ENCODE measurements at places on chromosomes 3 and 15. TPM values are rescaled to one million over a fixed set of nuclear protein-coding genes. Genes with fewer than 3 reads are reported as not detected.

DNA sequence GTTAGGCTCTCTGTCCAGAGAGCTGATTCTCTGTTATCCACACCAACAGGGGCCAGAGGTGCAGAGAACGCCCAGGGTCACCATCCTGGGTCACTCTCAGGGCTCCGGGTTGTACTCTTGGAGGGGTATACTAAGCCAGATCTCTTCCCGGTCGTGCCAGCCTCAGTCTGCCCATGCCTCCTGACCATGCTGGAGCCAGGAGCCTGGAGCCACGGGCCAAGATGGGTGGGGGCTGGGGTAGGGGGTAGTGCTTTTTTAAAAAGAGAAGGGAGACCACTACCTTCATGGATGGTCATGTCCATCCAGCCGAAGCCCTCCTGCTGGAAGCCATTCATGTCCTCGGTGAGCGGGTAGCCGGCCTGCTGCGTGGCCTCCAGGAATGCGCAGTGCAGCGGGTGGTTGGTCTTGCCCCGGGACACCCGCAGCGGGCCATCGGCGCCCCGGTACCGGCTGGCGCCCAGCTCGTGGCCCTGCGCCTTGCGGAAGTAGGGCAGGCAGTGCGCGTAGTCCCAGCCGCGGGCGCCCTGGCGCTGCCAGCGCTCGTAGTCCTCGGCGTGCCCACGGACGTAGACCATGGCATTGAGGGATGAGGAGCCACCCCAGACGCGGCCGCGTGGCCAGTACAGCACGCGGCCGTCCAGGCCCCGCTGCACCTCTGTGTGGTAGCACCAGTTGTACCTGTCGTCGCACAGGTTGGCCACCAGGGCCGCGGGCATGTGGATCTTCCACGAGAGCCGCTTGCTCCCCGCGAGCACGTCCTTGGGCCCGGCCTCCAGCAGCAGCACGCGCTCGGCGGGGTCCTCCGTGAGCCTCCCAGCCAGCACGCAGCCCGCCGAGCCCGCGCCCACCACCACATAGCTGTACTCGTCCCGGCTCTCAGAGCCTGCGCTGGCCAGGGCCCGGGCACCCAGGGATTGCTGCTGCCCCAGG is 22.9 kb downstream of the CHDH start:
- DNase-seq: no peak

- DNase-seq: no peak
Measured at GRCh38 chr3:166580561-166580960, 743.3 kb upstream of the BCHE start.

DNA sequence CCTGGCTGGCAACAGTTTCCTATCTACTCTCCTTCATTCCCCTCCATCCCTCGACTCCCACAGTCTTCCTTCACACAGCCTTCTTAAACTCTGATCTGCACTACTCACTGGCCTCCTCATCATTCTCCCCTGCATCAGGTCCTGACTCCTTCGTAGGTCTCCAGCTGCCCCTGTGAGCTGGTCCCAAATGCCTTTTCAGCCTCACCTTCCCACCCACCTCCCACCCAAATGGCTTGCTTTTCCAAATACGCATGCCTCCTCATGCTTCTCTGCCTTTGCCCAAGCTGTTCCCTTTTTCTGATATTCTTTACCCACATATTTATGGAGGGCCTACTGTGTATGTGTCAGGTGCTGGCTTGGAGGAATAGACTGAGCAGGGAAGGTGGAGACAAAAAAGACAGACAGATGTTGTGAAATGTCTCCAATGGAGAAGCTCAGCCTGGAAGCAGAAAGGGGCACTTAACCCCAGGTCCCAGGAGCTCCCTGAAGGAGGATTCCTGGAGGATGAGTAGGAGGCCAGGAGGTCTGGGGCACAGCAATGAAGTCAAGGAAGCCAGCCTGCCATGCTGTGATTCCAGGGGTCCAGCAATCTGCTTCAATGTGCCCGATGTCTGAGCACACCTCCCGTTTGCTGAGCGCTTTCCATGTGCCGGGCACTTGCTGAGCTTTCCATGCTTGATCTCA is 252.2 kb downstream of the SHQ1 start:
- no peak for DNase-seq

GRCh38 chr3:46923559-46924350 is 46.2 kb downstream of the PTH1R start:
- no peak for DNase-seq

DNA sequence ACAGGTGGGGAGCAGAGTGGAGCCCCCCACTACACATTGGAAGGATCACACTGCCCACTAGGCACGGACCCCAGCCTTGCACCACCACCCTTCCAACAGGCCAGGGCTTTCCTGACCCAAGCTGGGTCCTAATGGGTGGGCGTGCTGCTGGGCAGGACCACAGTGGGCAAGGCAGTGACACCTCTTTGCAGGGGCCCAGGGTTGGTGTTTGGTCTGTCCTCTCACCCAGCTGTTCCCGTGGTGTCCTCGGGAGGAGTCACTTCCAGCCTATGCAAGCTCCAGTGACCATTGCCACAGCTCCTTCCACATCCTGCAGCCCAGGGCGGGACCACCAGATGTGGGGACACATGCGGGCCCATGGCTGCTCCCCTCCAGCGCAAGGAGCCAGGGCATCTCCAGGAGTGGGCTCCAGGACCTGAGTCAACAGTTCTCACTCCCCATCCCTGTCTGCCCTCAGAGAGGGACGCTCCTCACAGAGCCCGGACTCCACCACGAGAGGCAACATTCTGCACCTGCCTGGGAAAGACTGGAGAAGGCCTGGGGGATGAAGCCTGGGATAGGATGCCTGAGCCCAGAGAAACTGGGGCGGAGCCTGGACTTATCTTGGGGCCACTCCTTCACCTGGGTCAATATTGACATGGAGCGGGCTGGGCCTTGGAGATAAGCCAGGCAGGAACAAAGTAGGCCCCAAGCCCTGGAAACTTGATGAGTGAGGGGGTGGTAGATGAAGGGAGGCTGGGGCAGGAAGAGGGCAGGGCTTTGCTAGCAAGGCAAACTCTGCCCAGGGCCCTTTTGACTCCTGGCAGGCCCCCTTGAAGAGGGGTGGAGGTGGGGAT is 3.9 kb upstream of the VILL start:
- DNase-seq: no peak

- DNase-seq: no peak
Measured at GRCh38 chr3:14943042-14943441, 4.3 kb upstream of the NR2C2 start.

- DNase-seq: peak; percentile 53
Measured at GRCh38 chr15:59689626-59690236, 611 bp upstream of the BNIP2 start.

DNA sequence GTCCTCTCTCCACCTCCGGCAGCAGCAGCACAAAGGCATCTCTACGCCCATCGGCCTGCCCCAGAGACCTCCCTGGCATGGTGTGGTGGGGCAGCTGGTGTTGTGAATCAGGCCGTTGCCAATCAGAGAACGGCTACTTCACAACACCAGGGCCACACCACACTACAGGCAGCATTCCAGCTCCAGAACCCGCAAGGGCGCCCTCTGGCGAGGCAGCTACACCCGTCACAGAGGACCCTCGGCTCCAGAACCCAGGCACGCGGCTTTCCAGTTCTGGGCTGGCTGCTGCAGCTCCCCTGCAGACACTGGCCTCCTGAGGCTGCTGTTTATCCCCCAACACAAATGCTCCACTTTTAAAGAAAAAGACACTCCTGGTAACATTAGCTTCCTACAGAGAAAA is 127.5 kb upstream of the TOPAZ1 start:
- peak; percentile 45 for DNase-seq

DNA sequence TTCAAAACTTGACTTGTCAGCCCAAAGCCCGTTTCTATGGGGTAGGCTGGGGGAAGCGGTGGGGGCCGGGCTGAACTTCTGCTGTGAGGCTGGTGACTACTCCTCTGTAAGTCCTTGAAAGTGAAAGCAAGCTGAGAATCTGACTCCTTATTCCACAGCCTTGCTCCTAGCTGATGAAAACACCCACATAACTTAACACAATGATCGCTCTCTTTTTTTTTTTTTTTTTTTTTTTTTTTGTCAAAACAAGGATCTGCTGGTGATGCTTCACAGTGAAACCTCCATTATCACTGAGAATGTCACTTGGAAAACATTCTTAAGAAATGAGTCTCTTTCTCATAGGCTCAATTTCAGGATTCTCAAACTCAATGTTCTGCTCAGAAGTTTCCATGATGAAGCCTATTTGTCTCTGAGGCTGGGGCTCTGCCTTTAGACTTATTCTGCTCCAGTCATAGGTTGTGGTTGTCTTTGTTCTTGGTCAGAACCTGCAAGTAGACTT is 31.4 kb upstream of the TKT start:
- DNase-seq: no peak

- DNase-seq: no peak
Measured at GRCh38 chr15:69060744-69061143, 46.2 kb downstream of the NOX5 start.

GRCh38 chr3:137692803-137693431 is 71.2 kb upstream of the SOX14 start:
- DNase-seq: no peak

The MKRN2OS gene
- not detected for total RNA-seq

The LINGO1 gene
- not detected for total RNA-seq

The SPINK8 gene
- not detected for total RNA-seq

The VGLL3 gene
- total RNA-seq: 17.1 TPM

The IMPG2 gene
- total RNA-seq: 0.05 TPM
